ENCODE measurements at places on chromosomes 2 and 18. TPM values are rescaled to one million over a fixed set of nuclear protein-coding genes. Genes with fewer than 3 reads are reported as not detected.

Gene PLCD4
- 10.0 TPM for polyA plus RNA-seq

Gene DSG1
- 0.07 TPM for polyA plus RNA-seq

- no peak for DNase-seq
Measured at GRCh38 chr2:215059724-215060123, 78.7 kb downstream of the ABCA12 start.

DNA sequence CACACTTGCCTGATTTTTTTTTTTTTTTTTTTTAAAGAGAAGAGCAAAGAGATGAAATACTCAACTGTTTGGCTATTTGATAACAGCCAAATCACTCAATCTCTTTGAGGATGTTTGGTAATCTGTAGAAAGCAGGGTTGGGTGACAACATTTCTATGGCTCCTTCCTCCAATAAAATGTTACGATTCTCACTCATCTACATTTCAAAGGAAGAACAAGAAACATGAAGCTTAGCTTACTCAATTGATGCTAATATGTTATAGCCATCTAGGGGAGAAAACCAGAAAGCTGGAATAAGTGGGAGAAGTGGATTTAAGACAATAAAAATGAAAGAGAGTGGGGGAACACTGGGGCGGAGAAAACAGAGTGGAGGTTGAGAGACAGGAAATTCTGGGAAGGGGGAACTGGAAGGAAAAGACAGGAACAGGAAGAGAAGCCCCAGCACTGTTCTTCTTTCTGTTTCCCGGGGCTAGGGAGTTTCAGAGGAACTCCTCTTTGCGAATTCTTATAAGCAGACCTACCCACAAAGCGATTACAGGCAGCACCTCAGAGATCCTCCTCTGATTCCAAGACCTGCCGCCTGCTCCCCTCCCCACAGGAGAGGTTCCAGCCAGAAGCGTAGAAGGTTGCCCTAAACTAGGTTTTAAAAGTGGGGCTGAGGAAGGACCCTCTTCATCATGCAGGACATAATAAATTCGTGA lies 13.3 kb downstream of the ST3GAL5 start:
- DNase-seq, result no peak

All from right renal cortex interstitium (tissue), 3 donors.